Psoas muscle (tissue), 8 donors: ENCODE measurements at places on chromosomes 4 and X. TPM values are rescaled to one million over a fixed set of nuclear protein-coding genes. Genes with fewer than 3 reads are reported as not detected.

GRCh38 chr4:118086344-118086743, 52.1 kb downstream of the NDST3 start:
- DNase-seq = no peak

GRCh38 chr4:147801820-147802219, 69.9 kb downstream of the ARHGAP10 start:
- DNase-seq = no peak

DNA sequence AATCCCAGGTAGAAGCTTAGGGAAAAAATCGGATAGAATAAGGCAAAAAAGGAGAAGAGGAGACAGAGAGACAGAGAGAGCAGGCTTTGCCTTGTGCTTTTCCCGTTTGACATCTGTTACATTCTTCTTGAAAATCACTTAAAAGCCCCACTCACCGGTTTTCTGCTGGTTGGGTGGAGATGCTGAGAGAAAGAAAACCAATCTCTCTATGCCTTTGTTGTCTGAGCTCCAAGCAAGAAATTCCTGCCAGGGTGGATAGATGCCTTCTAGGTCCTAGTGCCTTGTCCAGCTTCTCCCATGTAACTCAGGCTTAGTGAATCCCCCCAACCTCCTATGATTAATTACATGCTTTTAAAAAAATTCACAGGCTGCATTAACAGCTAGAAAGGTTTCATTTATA, at the start of gene DCX:
Gene DCX, minus strand, starts transcription at position 210 of the 400 bp plus-strand sequence. CDS start 1,794 bp downstream, outside the sequence.
- no peak for DNase-seq

- no peak for DNase-seq
Observed at GRCh38 chr4:88583631-88584470, 8.4 kb upstream of the HERC3 start.

DNA sequence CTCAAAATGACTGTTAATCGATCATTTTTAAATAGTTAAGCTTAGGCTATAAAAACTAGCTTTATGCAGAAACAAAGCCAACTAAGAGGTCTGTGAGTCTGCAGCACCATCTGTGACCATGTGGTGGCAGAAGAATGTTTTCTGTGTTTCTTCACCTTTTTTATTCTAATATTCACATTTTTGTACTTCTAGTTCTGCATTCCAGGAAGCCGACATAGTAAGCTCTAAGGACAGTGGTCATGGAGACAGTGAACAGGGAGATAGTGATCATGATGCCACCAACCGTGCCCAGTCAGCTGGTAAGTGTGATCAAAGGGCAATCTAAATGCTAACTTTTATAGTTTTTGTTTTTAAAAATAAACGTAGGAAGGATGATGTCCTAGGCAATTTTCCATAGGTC, 5.6 kb downstream of the PCDH10 start:
- no peak for DNase-seq

DNA sequence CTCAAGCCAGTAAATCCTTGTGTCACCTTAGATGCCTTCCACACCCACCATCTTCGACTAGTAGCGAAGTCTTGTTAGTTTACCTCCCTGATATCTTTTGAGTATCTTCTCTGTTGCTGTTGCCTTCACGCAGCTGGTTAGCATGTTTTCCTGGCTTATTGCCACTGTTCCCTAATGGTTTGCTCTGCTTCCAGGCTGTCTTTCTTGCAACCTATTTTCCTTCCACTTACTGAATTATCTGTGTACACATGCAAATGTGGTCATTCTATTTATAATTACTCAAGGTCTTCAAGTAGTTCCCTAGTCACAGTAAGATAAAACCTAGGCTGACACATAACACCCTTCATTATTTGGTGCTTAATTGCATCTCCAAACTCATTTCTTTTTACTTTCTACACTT, 89.5 kb downstream of the UGT8 start:
- no peak for DNase-seq

SULT1B1 gene
- polyA plus RNA-seq = 0.03 TPM

ERCC6L gene
- 0.03 TPM for polyA plus RNA-seq

FAM9C gene
- not detected for polyA plus RNA-seq
